CD4-positive, alpha-beta T cell treated with Interferon gamma for 1 hour (primary cell): ENCODE measurements at places on chromosomes 13 and 19.

GRCh38 chr13:95185851-95186250 is 115.4 kb downstream of the ABCC4 start:
- peak; percentile 53 for DNase-seq

DNA sequence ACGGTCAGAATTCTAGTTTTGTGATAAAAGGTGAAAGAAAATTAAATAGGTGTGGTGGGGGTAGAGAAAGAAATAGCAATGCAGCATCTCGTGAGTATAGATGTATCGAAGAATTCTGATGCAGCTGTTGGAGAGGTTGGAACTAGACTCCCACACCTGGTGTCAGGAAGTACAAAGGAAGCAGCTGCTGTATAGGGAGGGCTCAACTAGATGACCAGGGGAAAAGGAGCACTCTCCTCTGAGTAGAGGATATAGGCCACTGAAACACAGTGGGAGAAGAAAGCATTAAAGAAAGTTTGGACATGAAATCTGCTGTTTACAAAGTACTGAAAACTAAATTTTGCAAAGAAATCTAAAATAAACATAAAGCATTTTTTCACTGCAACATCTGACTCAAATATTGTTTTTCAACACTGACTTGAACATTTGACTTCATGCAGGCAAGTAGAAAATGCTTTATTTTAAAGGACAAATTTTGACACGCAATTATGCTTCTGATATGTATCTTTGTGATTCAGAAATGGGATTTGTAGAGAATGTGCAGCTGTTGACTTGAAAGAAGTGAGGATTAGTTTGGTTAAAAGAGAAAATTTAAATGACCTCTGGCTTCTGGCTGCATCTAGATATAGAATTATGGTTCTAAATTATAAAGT is 82.2 kb downstream of the MIPEP start:
- DNase-seq: no peak

- DNase-seq: no peak
Observed at GRCh38 chr13:20077086-20077485, 83.8 kb downstream of the GJA3 start.

GRCh38 chr19:11673608-11674041 is 65.1 kb downstream of the ZNF823 start:
- DNase-seq: no peak

- DNase-seq: no peak
Observed at GRCh38 chr19:15109768-15110417, 2.7 kb downstream of the SYDE1 start.

DNA sequence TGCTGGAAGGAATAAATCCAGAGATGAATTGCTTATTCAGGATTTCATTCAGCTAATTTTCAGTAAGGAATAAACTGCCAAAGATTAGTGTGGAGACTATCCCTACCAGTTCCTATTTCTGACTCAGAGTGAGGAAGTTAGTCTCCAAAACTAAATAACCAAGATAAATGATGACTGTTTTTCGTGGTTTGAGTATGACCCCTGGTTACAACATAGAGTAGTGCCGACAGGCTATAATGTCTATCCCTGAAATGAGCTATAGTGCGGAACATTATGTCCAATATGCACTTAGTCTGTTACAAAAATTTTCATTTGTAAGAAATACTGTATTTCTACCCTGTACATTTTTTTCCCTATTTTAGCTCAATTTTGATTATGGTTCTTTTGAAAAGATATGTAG is 51.4 kb downstream of the NBEA start:
- no peak for DNase-seq

DNA sequence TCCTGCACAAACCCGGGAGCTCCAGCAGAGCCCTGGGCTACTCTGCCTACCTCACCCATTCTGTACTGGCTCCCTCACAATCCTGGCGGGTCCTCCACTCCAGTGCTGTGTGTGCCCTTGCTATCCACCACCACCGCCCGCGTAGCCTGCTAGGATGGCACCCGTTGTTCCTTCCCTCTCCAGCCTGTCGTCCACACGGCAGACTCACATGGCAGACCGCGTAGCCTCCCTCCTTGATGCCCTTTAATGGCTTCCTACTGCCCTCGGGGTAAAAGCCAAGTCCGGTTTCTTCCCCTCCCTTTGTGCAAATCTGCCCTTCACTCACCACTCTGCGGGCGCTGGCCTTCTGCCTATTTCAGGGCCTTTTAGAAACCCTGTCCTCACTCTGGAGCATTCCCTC is 106.6 kb downstream of the RAB20 start:
- no peak for DNase-seq

DNA sequence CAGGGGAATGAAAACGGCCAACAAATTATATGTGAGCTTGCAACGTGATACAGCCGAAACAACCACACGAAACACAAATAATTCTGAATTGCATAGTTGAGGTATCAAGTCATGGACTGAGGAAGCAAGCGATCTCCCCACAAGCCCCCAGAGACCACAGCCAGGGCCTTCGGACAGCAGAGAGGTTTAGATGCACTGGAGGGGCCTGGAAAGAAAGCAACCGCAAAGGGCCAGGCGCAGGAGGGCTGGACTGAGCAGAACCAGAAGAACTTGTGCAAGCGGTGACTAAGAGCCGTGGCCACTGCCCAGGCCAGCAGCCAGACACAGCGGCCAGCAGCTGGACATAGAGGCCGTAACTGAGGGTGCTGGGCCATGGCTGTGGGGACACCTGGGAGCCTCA is 131.4 kb downstream of the TNFRSF19 start:
- no peak for DNase-seq
